NT2/D1 (cell line): ENCODE measurements at places on chromosomes 3 and 15.

DNA sequence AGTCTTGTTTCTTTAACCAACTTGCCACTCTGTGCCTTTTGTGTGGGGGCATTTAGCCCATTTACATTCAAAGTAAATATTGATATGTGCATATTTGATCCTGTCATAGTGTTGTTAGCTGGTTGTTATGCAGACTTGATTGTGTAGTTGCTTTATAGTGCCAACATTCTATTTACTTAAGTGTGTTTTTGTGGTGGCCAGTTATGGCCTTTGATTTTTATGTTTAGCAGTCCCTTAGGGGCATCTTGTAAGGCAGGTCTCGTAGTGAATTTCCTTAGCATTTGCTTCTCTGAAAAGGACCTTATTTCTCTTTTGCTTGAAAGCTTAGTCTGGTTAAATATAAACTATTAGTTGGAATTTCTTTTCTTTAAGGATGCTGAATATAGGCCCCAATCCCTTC lies 282.8 kb upstream of the NECTIN3 start:
- DNase-seq: no peak

- no peak for DNase-seq
Observed at GRCh38 chr3:64291345-64291744, 66.1 kb upstream of the PRICKLE2 start.

DNA sequence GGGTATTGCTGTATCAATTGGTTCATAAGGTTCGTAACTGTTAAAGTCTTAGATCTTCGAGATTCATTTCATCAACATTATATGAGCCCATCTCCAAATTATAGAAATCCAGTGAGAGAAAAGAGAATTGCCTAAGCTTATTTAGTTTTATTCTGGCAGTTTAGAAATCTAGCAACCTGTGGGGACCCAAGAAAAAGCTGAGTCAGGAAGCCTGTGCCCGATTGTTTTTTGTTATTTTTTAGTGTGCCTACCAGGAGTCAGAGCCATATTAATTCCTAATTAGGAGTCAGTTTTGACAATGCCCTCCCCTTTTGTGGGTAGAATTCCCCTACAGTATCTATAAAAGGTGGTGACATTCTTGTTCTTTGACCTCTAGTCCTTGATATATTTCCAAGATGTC lies 59.6 kb downstream of the SPRED1 start:
- DNase-seq: no peak

- peak; percentile 86 for DNase-seq
Observed at GRCh38 chr3:44624749-44625480, at the start of gene ZNF197. ZNF197 (plus strand) TSS chr3:44625036; CDS start chr3:44629155, 4,119 bp downstream.

DNA sequence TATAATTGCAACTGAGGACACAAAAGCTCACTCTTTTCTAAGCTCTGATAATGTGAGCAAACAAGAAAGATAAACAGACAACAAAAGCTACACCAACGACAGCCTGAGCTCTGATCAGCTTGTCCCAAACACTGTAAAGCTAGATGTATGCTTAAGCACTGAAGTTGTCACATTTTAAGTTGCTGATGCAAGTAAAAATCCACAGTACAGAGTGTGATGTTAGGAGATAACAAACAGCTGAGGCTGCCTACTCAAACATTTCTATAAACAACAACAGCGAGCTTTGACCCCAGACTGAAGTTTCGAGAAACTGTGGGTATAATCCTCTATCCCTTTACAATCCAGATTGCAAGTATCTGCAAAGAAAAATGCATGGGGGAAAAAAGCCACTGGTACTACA lies 10.7 kb downstream of the MTHFS start:
- DNase-seq: no peak

GRCh38 chr3:16477056-16477455 lies 36.4 kb downstream of the RFTN1 start:
- DNase-seq: no peak

- DNase-seq: no peak
Observed at GRCh38 chr3:126731044-126731443, 27.0 kb downstream of the CHCHD6 start.

DNA sequence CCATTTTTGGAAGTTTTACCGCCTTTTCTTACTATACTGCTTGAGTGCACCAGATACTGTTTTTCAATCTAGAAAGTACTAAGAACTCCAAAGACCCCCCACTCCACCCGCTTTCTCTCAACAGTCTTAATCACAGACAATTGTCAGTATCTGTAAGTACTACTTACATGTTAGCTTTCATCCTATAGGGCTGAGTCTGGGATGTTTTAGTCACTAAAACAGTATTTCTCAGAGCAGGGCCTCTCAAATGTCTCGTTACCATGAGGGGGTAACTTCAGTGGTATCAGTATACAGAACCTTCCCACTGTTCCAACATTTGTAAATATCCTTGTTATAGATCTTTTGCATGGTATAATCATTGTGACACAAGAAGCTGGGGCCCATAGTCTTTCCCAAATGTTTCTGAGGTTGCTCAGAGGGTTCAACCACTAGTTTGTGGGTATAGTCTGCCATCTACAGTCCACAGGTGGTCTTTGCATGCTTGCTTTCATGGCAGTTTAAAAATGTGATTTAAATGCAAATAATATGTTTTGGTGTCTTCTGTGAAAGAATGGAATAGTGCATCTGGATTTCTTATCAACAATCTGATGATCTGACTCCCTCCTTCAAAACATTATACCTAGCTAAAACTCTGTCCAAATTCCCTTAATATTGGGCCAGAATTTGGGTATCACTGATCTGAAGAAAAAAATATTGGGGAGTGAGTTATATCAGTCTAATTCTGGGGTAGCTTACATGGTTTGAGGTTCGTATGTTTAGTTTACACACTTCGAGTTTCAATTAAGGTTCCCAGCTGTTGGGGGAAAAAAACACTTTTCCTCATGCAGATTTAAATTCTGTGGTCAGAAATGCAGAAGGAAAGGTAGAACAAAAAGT lies 18.0 kb upstream of the DNAJC13 start:
- DNase-seq: peak; percentile 64

DNA sequence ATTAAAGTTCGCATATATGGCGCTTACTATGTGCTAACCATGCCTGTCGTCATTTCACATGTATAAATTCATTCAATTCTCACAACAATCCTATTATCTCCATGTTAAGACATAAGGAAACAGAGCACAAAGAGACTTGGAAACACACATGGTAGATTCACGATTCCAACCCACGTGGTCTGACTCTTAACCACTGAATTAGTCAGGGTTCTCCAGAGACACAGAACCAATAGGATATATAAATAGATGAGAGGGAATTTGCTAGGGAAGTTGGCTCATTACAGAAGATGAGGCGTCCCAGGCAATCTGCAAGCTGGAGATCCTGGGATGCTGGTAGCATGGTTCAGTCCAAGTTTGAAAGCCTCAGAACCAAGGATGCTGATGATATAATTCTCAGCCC lies 765.3 kb downstream of the TBL1XR1 start:
- DNase-seq: no peak

DNA sequence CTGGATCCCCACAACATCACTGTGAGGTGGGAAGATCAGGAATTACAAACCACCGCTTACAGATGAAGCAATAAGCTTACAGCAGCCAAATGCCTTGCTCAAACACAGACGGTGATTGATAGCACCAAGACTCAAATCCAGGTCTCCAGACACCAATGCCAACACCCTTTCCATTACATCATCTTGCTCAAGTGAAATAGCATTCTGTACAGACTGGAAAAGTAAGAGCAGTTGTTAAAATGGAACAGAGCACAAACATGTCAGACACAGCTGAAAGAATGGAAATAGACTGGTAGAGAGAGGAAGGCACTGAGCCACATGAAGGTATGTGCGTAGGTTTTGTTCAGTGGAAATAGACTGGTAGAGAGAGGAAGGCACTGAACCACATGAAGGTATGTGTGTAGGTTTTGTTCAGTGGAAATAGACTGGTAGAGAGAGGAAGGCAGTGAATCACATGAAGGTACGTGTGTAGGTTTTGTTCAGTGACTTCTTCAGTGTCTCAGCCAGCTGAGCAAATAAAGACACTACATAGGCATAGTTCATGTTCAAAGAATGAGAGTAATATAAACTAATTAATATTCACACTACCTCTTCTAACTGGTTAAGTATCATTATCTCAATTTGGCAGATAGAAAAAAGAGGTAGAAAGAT lies 15.6 kb downstream of the CLDN1 start:
- no peak for DNase-seq

DNA sequence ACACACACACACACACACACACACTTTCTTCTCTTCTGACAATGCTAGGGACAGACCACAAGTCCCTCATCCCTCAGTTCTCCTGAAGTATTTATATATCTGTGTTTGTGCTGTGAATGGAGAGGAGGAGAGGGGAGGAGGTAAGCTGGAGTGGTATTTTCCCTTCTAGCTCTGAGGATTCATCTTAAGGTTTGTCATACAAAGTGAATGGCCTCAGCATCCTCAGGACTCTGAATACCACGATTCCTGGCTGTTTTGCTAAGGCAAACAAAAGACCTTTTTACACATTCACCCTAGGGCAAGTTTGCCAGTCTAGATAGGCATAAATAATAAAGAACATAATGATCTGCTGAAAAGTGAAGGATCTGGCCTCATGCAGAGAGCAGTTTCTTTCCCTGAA lies 65.7 kb upstream of the CHMP2B start:
- DNase-seq: peak; percentile 30

GRCh38 chr15:90513448-90513847 lies 16.3 kb upstream of the CRTC3 start:
- DNase-seq: no peak

- DNase-seq: no peak
Observed at GRCh38 chr15:67812241-67812644, 13.1 kb upstream of the SKOR1 start.

DNA sequence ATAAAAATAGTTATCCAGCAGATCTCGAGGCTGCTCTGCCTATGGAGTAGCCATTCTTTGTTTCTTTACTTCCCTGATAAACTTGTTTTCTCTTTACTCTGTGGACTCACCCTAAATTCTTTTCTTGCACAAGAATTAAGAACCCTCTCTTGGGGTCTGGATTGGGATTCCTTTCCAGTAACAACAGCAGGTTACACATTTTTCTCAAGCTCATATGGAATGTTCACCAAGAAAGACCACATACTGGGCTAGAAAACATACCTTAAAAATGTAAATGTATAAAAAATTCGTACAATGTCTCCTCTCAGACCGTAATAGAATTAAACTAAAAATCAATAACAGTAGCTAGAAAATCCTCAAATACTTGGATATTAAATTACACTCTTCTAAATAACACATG lies 299.2 kb downstream of the CNTN3 start:
- DNase-seq: no peak

DNA sequence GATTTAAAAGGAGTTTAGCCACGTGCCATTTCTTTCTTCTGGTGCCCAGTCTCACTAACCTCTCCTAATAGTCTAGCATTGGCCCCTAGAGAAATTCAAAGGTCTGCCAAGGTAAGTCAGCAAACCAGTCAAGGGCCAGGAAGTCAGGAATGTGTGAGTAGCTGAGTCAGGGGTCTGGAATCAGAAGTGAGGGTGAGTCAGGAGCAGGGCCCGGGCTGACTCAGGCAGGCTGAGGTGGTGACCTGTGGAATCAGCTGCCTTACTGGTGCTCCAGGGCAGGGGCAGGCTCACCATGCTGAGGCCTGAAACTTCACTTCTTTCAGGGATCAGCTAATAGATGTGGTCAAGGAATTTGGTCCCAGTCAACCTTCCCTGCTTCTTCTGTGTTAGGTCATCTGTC lies 105.8 kb upstream of the MYZAP start:
- DNase-seq: peak; percentile 72
